Effector CD8-positive, alpha-beta T cell (primary cell): ENCODE measurements at places on chromosomes 5 and 9.

DNA sequence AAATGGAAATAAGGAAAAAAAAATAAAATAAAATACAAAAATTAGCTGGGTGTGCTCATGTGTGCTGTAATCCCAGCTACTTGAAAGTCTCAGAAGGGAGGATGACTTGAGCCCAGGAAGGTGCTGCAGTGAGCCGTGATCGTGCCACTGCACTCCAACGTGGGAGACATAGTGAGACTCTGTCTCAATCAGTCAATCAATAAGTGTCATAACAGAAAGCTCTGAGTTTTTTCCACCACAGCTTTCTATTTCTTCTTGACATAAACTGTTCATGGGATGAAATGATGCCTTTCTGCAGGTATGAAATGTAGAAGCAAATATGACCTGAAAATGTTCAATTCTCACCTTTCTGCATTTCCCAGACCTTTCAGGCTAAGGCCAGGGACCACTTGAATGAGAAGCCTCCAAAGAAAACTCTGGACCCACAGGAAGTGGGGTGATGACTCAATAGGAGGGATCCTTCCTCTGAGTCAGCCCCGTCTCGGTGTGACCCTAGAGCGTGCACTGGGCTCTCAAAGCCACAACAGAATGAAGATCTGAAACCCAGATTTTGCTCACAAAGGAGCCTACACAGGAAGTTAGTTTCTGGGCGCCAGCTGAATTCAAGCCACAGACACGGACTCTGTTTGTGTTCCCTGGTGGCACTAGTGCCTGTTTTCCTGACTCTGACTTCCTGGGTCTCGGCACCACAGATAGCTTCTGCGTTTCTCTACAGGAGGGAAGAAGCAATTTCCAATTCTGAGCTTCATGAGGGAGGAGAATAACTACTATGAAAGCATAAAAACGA lies 62.0 kb downstream of the ANKH start:
- DNase-seq, result no peak

- no peak for DNase-seq
Observed at GRCh38 chr9:75988663-75989062, 98.2 kb downstream of the PCSK5 start.

GRCh38 chr5:169942181-169942580 lies 38.1 kb downstream of the INSYN2B start:
- DNase-seq, result no peak

GRCh38 chr9:36163049-36163785 lies 6.0 kb upstream of the CCIN start:
- DNase-seq, result no peak
